ENCODE measurements at places on chromosomes 6 and 20.

DNA sequence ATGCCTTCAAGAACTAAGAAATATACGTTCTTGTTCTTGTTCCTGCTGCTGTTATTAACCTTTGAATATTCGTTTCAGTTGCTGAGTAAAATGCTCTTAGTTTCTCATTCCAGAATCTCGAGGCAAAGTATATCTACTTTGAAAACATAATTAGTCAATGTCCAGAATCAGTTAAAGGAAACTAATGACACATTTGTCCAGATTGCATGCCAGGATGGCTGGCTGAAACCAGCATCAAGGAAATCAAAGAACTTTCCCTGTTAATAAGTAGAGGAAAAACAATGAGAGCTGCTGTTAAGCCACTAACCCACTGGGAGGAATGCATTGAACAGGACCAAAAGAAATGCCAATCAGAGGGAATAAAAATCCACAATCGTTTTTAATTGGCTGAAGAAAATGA lies 196.9 kb downstream of the ALDH8A1 start:
- DNase-seq = peak; percentile 34

- DNase-seq = no peak
Measured at GRCh38 chr6:135906972-135907465, 55.5 kb downstream of the PDE7B start.

- peak; percentile 77 for DNase-seq
Measured at GRCh38 chr6:17705428-17705777, 1.3 kb downstream of the NUP153 start.

DNA sequence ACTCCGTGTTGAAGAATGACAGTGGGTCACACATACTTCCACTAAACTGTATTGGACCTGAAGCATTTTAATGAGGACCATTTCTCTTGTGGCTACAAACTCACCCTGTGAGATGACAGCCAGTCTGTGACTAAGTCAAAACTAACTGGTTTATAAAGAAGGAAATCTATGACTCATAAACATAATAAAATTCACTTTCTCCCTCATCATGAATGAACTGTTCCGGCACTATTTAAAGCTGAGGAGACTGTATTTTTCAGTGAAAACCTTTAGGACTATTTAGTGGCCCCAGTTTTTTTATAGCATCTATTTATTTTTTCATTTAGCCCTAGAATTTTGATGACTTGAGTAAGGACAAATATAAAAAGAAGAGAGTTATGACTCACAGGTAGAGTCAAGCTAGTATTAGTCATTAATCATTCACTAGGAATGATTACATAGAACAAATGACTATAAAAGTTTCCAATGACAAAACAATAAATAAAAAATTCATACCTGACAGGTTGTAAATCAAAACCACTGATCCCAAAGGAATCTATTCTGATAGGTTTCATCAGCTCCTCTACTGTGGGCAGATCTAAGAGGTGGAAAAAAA lies 34.2 kb downstream of the CEP162 start:
- peak; percentile 58 for DNase-seq

- DNase-seq = no peak
Measured at GRCh38 chr6:170260686-170261085, 30.2 kb downstream of the DLL1 start.

DNA sequence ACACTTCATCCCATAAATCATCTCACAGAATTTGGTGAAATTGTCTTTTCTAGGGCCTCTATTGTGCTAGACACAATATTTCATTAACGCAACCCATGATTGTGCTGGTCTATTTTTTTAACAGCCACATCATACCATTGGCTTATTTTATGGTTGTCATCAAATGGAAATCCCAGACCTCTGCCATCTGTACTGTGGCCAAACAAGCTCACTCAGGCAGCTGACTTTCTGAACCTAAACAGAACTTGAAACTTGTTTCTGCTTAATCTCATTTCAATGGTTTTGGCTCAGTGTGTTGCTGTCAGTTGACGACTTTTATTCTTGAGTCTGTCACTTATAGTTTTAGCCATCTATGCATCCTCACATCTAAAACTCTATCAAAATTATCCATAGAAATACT lies 111.8 kb downstream of the HAO1 start:
- DNase-seq = no peak

- no peak for DNase-seq
Measured at GRCh38 chr6:97460394-97461080, 177.5 kb upstream of the MMS22L start.

- no peak for DNase-seq
Measured at GRCh38 chr20:62584671-62585460, 57.4 kb upstream of the SLCO4A1 start.

DNA sequence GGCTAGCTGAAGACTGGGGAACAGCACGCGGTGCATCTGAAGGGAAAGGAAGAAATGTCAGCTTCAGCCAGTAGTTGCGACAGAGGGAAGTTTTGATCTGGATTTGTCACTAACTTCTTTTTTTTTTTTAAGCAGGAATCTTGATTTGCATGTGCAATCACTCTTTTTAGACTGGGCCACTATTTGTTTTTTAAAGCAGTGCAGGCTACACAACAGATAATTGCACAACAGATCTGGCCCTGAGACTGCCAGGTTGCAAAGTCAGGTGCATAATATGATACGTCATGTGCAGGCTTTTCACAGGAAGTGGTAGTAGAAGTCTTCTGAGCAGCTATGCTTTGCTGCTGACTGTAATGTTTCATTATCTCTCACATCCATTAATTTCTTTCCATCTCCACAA lies 13.5 kb downstream of the PFDN4 start:
- DNase-seq = no peak

DNA sequence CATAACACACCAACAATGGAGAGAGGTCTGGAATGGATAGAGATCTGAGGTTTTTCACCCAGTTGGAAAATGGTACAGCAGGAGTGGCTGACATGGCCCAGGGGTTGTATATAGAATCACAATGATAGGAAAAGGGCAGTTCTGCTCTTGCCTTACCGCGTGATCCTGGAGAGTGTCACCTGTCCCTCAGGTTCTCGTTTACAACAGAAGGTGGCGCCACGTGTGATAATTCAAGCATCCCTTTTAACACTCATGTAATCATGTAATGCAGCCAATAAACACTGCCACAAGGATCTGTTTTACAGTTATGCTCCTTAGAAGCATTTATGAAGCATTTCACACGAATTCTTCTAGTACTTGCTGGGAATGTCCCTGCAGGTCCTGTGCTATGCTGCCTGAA lies 12.9 kb upstream of the WFDC2 start:
- peak; percentile 49 for DNase-seq

DNA sequence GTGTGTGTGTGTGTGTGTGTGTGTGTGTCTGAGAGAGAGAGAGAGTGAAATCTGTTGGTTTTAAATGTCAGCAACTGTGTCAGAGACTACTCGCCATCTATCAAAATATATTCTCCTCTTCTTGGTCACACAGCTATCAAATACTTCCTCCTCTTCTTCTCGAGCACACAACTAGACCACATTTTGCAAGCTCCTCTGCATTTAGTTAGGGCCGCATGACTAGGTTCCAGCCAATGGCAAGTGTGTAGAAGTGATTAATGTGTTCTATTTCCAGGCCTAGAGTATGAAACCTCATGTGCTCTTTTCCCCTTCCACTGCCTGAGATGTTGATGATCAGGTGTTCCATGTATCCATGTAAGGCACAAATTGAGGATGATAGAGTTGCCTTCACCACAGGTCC lies 278.5 kb upstream of the MARCKS start:
- no peak for DNase-seq

DNA sequence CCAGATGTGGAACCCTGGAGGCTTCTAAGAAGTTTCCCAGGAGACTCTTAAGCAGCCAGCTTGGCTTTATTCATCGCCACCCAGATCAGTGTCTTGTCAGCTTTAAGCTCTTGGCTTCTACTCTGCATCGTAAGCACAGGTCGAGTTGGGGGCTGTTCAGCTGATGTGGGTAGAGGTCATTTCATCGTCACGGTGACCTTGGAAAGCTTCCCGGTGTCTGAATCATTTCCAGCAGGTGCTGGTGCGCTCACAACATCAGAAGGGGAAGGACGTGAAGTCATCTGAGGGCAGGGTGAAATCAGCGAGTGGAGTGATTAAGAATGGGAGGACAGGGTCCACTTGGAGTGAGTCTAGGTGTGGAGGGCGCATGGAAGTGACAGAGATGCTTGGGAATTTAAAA lies 112.6 kb downstream of the SASH1 start:
- no peak for DNase-seq

GRCh38 chr6:139605350-139605749 lies 230.9 kb upstream of the CITED2 start:
- no peak for DNase-seq

- peak; percentile 91 for DNase-seq
Measured at GRCh38 chr6:154675602-154676088, 57.6 kb upstream of the SCAF8 start.

DNA sequence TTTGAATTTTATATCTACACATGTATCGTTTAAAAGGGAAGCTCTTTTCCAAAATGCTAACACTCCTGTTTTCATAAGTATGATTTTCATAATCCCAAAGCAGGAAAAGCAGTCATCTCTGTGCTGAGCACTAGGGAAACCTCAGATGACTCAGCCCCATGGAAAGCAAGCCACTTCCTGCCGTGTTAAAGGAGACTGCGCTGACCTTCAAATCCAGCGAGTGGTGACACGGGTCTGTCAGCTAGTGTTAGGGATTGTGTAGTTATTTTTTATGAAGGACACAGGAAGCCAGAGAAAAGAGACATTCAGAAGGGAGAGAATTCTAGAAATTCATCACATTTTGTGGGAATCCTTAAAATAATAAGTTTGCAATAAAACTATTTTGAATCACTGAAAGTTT lies 57.0 kb upstream of the CD93 start:
- peak; percentile 64 for DNase-seq

DNA sequence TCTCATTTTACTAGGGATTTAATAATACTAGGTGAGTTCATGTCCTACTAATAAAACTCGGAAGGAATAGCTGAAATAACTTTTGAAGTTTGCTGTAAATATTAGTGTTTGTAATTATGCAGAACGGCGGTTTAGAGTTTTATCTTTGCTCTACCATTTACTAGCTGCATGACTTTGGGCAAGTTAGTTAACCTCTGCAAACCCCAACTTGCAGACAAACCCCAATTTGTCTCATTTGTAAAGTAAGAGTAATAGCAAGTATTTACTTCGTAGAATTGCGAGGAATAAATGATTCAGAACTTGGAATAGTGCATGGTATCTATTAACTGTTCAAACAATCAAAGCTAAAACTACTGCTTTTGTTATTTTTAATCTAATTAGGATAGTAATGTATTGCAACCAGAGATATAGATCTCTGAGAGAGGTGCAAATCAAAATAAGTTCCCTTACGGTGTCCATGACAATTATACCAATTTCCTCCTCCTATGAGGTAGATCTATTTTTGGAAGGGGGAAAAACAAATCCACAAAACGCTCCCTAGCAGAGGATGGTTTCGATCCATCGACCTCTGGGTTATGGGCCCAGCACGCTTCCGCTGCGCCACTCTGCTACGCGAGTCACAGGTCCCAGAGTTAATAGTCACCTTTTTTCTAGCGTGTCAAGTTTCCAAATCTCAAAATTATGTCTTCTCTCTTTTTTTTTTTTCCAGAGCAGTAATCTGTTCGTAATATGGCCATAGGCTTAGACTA lies 35.1 kb upstream of the BTN3A2 start:
- DNase-seq = no peak

DNA sequence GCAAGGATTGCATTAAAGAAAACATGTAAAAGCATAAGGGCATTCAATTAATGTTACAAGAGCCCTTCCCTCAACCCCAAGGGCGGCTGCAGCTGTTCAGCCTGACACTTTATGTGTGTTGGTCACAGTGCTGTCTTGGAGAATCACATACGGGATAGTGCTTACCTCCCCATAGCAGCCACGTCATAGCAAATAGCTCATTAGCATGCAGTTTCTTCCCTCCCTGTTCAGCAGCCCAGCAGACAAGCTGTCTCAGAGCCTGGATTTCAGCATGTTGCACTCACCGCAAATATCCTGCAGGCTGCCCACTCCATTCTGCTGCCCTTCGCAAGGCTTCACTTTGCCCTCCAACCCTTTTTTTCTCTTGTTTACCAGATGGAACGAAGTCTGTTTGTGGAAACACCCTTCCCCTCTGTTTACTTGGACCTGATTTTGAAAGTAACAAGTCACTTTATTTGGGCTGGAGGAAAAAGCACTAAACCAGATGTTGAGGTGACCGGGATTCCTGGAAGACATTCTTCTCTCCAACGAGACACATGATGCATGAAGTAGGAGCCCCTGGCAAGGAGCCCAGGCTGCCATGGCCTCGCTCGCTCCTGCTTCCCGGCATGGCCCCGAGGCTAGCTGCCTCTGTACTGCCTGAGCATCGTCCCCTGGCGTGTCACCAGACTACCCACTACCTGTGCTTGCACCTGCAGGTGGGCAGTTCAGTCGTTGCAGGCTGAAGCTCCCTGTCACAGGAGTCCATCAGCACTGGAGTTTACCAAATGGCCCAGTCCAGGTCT lies 151.6 kb upstream of the GMDS start:
- DNase-seq = no peak

- no peak for DNase-seq
Measured at GRCh38 chr20:40583205-40583604, 105.8 kb downstream of the MAFB start.

GRCh38 chr20:59485576-59486454 lies 118.5 kb upstream of the PHACTR3 start:
- DNase-seq = no peak

GRCh38 chr6:90074161-90074850 lies 180.0 kb downstream of the GJA10 start:
- no peak for DNase-seq

DNA sequence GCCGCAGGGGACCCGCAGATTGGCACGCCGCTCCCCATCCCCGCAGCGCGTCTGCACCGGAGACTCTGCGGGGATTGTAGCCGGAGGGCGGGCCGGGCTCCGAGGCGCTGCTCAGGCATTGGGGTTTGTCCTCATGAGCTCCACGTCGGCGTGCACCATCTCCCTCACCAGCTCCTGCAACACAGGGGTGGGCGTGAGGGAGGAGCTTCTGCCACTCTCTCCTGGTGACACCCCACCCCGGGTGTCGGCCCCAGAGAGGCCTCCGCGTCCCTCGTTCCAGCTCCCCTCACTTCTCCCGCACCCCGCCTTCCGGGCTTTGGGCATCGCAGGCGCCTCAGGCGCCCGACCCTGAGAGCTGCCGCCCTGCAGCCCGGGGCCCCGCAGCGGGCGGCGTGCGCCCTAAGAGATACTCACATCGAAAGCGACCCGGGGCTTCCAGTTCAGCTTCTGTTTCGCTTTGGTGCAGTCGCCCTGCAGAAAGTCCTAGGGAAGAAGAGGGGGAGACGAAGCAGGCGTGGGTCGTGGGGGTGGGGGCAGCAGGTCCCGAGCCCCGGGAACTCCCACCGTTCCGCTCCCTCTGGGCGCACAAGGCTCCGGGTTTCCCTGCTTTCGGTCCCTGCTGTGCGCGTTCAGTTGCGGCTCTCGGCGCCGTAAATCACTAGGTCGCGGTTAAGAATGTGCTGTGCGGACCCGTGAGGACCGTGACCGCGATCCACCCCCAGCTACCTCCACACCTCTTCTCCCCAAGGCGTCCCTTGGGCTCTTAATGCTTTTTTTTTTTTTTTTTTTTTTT lies 14.5 kb downstream of the FOXC1 start:
- DNase-seq = peak; percentile 12

- peak; percentile 75 for DNase-seq
Measured at GRCh38 chr6:93677264-93677965, 258.1 kb upstream of the EPHA7 start.

GRCh38 chr6:16670183-16670582 lies 91.1 kb downstream of the ATXN1 start:
- DNase-seq = no peak

Data from ACHN (cell line).